GM10248 (cell line): ENCODE measurements at places on chromosomes 2 and 18.

DNA sequence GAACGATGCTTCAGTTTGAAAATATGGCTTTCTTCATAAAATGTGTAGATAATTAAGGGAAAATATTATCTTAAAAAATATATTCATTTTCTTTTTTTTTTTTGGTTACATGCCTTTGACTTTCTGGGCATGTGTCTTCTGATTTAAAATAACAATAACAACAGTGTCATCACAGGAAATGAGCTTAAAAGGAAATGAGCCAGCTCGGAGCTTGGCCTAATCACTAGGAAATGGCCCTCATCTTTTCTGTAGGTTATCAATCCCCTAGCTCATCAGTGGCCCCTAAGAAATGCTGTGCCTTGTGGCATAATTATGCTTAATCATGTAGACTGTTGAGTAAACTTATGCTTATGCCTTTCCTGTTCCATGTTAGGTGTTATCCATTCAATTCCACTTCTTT lies 141.8 kb upstream of the FHL2 start:
- DNase-seq: no peak

DNA sequence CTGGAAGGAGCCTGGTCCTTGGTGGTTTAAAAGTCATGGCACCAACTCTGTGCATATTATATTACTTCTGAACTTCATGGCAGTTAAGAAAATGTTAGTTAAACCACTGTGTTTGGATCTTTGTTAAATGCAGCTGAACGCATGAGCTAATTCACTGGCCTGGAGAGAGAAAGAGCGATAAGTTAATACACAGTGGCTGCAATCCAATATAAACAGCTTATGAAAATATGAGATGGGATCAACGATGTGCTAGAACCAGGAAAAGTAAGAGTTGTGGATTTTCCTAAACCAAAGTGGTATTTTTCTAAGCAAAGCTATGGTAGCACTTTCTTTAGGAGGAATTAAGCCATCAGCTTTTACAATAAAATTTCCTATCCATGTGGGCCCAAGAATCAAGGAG lies 326.7 kb downstream of the MTX2 start:
- DNase-seq: no peak

GRCh38 chr2:104638859-104639202 lies 215.1 kb upstream of the POU3F3 start:
- DNase-seq: no peak

DNA sequence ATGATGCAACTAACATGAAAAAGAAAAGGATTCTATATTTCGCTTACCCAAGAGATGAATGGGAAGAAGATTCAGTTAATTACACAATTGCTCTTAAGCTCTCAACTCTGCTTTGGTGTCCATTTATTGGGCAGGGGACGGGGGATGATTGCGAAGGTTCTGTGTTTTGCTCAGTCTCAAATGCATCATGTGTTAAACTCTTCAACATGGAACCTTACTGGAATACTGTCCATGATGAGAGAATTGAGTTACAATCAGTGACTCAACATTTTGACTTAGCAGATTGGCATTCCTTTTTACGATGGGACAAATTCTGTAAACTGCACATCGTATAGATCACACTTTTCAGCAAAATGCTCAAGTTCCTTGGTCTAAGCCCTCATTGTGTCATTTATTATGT lies 135.6 kb downstream of the RBMS1 start:
- DNase-seq: no peak

- DNase-seq: no peak
Measured at GRCh38 chr2:217386041-217386440, 526.2 kb upstream of the TNP1 start.

- DNase-seq: no peak
Measured at GRCh38 chr18:832085-832681, 20.1 kb upstream of the YES1 start.

GRCh38 chr2:78411303-78411702 lies 614.2 kb upstream of the REG3G start:
- no peak for DNase-seq

- DNase-seq: no peak
Measured at GRCh38 chr2:108968619-108969018, 20.4 kb downstream of the EDAR start.

GRCh38 chr2:236949089-236949905 lies 136.4 kb upstream of the COPS8 start:
- DNase-seq: no peak

DNA sequence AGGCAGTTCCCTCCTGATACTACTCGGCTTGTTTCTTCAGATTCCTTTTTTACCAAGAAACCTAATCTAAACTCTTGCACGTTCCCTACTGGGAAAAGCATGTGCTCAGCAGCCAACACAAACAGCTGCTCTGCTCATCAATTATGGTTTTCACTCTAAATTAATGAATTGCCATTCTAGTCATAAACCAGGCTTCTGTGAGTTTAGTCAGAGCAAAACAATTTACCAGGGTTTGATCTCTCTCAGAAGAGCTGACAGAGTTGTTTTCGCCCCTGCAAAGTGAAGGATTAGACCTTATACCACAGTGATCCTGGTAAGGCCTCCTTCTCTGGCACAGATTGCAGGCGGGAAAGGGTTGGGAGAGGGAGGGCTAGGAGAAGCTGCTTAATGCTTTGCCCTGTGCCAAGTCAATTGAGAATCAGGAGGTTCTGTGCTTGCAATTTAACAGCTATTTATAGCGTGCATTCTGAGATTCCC lies 57.2 kb downstream of the REEP1 start:
- DNase-seq: no peak

DNA sequence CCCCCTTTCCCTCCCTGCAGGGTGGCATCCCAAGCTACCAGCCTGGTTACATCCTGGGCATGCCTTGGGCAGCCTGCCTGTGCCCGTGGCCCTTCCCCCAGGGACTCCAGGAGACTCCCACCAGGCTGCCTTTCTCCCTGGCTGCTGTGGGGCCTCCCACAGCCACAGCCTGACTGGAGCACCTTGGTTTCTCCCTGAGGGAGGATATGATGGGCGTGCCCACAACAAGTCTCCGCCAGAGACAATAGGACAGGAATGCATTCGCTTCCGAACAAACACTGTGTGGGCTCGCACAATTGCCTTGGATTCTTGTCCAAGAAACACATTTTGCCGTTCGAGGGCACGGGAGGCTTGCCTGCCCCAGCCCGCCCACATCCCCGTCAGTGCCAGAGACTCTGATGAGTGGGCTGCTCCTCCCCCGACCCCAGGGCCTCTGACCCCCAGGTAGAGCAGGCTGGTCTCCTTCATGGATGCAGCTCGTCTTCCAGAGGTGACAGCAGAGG lies 102.1 kb downstream of the SMAD7 start:
- DNase-seq: no peak

GRCh38 chr18:21257386-21257785 lies 15.4 kb downstream of the GREB1L start:
- DNase-seq: no peak
